Putamen (tissue), 1 donor: ENCODE measurements at places on chromosomes 6 and 20.

DNA sequence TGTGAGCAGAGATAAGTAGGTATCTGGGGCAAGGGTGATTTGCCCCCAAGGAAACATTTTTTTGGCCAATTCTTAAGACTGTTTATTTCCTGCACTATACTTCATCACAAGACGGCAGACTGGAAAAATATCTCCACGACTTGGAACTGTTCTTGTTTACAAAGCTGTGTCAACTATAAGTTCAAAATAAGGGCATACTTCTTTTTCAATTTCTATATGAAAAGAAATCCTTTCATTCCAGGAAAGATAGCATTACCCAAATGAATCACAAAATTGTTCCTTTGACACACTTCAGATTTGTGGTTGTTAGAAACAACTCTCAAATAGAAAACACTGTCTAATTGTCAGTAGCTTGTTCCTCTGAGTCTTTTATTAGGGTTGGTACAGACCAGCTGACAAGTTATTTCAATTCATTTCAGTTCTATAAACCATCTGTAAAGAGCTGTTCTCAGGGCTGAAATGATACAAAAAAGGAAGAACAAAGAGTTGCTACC lies 212.9 kb upstream of the PRDM1 start:
- no peak for DNase-seq

GRCh38 chr6:3696525-3697088 lies 54.9 kb downstream of the PXDC1 start:
- DNase-seq = no peak

- no peak for DNase-seq
Observed at GRCh38 chr6:45323656-45324224, 4.4 kb upstream of the RUNX2 start.

- DNase-seq = no peak
Observed at GRCh38 chr6:39818695-39819094, 26.5 kb downstream of the DAAM2 start.

- DNase-seq = no peak
Observed at GRCh38 chr6:168182366-168182765, 103.4 kb upstream of the FRMD1 start.

DNA sequence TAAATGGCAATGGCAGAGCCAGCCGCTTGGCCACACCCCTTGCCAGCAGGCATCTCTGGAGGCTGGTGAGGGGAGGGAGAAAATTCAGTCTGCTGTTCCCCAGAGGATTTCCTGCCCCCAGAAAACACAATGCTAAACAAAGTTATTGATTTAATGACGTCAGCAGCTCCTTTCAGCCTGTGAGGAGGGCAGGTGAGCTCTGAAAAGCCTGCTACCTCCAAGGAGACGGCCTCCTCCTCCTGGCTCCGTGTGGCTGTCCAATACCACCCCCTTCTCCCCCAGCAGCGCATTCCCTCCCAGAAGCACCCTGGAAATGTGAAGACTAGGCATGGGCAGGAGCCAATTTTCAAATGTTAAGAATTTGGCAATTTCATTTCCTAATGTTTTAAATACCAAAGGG lies 393.1 kb downstream of the ZFAND3 start:
- DNase-seq = no peak

DNA sequence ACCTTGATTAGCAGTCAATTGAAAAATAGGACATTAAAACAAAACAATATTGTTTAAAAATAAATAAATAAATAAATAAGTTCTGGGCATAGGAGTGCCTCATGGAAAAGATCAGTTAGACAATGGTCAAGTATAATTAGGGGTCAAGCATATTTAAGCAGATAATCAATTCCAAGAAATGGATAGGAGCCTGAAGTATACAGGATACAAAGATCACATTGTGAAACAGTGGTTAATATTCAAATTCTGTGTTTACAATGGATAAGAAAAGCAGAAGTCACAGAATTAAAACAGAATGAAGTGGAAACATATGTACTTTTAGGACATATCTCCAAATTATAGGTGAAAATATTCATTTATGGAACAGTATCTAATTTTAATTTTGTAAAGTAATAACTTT lies 1028.6 kb upstream of the CITED2 start:
- no peak for DNase-seq

DNA sequence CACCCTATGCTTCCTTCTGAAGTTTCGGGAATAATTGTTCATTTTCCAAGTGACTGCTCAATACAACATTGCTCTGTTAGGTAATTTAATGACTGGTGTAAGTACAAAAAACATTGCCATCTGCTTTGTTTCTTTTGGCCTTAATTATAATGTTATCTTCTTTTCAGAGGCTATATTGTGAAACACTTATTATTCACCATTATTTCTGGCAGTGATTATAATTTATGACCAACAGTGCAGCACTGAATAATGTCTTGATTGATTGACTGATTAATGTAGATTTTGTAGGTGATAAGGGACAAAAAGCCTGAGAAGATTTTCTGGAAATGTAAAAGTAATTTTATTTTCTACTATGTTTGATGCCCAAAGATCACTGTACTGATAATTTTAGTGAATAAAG lies 377.7 kb downstream of the PLCB1 start:
- no peak for DNase-seq

GRCh38 chr6:90819483-90819882 lies 232.6 kb upstream of the MAP3K7 start:
- DNase-seq = peak; percentile 0

GRCh38 chr6:1735239-1735803 lies 125.6 kb downstream of the FOXC1 start:
- no peak for DNase-seq

DNA sequence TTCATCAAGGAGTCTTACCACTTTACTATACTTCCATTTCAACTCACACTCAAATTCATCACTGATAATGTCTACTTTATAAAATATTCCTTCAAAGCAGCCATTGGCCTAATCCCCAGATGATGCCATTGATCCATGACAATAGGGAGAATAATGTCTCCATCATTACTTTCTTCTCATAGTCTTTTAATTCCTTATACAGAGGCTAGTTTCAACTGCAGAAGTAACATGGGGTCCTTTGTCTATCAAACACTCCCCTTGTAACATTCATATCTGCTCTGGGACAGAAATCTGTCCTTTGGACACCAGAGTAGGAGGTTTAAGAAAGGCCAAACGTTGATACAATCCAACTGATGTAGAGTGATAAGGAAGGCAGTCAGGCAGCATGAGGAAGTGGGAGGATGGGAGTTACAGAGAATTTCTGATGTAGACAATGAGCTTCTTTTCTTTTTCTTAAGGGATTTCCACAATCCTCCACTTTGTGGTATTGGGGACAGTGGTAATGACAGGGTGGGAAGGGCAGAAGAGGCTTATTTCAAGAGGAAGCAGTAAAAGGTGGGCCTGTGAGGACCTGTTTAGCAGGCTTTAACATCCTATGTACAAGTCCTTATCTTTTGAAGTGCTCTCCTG lies 18.9 kb upstream of the HLA-DOA start:
- DNase-seq = no peak

DNA sequence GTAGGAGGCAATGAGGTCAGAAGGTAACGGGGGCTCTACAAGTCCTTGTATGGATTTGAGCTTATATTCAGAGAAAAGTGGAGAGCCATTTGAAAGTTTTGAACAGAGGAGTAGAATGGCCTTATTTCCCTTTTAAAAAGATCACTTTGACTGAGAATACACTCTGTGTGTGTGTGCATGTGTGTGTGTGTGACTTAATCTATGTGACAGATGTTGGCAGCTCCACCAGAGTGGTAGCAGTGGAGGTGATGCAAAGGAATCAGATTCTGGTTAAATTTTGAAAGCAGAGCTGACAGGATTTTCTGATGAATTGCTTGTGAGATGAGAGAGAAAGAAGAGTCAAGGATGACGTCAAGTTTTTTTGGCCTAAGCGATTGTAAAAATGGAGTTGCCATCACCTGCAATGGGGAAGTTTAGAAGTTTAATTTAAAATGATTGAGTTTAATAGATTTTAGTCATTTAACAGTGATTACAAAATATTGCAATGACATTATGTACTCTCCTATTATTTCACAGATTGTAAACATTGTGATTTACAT lies 172.2 kb upstream of the HEY2 start:
- DNase-seq = no peak

DNA sequence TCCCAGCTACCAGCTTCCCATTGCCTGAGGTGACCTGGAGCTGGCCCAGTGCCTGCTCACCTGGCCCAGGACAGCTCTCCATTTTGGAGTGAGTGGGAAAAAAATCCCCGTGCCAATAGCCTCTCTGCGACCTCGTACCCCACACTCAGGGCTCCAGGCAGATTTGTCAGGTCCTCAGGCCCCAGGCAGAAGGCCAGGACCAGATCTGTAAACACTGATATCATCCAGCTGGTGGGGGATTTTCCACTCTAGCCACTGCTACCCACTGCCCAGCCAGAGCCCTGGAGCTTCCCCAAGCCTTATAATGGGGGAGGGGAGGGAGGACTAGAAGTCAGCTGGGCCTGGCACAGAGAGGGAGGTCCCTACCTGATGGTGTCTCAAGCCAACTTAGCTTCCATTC lies 1.3 kb upstream of the PGC start:
- DNase-seq = no peak

- no peak for DNase-seq
Observed at GRCh38 chr6:81531869-81532561, 220.5 kb downstream of the TENT5A start.

GRCh38 chr6:18277237-18278006 lies 13.1 kb upstream of the DEK start:
- no peak for DNase-seq

GRCh38 chr6:110950440-110950839 lies 8.1 kb upstream of the GTF3C6 start:
- no peak for DNase-seq

DNA sequence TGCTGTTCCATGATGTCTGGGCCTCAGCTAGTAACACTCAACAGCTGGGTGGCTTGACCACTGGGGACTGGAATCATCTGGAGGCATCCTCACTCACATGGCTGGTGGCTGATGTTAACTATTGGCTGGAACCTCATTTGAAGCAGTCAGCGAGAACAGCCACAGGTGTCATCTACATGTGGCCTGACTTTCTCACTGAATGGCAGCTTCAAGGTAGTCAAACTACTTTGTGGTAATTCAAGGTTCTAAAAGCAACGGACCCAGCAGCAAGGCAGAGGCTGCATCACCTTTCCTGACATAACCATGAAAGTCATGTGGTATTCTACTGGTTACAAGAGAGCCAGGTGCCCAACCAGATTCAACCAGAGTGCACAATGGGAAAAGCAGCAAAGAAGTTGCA lies 115.9 kb upstream of the DST start:
- DNase-seq = no peak

- no peak for DNase-seq
Observed at GRCh38 chr6:94600636-94601035, 976.7 kb upstream of the MANEA start.

- DNase-seq = no peak
Observed at GRCh38 chr6:142551274-142551811, 249.5 kb downstream of the ADGRG6 start.

DNA sequence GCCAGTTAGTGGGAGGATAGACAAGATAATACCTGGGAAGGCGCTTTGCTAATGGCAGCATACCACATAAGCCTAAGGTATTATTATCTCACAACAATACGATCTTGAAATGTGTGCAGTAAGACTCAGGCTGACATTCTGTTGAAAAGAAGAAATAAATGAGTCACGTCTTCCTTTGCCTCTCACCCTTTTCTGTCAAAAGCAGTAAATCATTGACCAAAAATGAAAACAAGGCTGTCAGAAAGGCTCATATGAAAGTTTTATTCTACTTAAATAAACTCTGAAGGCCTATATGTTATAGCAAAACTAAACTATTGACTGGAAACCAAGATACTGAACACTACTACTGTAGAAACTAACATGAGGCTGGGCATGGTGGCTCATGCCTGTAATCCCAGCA lies 43.1 kb upstream of the IL20RA start:
- DNase-seq = peak; percentile 21

- DNase-seq = no peak
Observed at GRCh38 chr6:47230579-47230978, 79.1 kb downstream of the TNFRSF21 start.

GRCh38 chr20:53175135-53175780 lies 203.1 kb downstream of the TSHZ2 start:
- no peak for DNase-seq

GRCh38 chr6:25902071-25902470 lies 28.0 kb upstream of the SLC17A3 start:
- no peak for DNase-seq

- DNase-seq = no peak
Observed at GRCh38 chr6:122770835-122771601, 8.5 kb upstream of the FABP7 start.
